RPMI7951 (cell line): ENCODE measurements at places on chromosomes 12 and 14.

DNA sequence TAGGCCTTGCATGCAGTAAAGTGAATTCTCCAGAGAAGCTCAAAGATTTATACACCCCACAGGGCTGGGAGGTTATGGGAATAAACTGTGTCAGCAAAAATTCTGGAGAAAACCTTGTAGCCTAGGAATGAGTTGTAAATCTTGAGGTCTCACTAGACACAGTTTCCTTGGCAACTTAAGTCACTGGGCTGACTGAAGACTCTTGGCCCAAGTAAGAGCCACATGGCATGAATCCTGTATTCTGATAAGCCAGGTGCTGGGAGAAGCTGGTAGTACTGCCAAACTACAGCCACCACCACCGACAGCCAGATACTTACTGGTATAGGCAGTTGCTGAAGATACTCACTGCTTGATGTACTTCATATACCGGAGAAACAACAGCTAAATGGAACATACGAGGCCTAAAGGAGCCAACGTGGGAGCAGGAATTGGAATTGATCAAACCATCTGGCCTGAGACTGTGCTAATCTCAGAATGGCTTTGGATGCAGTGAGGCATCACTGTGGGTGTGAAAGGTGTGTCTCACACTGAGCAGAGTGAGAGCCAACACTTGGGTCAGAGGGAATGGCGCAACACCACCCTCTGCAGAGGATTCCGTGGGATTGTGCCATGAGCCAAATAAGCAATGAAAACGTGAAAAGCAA, 102.8 kb upstream of the TMCC3 start:
- DNase-seq = no peak

DNA sequence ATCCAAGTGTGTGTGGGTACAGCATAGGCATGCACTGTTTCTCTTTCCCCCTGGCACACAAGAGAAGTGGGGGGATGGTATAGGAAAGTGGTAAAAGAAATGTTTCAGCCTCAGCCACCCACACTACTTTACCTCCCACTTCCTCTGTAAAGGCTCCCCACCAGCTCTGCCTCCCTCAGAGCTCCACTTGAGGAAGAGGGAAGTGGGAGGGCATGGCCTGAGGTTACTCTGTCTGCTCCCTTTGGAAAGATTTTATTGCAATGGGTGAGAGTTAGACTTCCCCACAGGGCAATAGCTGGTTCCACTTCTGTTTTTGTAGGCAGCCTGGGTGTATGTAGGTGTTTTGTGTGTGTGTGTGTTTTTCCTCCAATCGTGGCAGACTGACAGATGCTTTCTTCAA, 145.3 kb downstream of the SSPN start:
- DNase-seq = peak; percentile 31

- no peak for DNase-seq
Measured at GRCh38 chr12:91043408-91043807, 14.4 kb downstream of the KERA start.

GRCh38 chr12:56274299-56274698, 7.6 kb downstream of the COQ10A start:
- DNase-seq = no peak

DNA sequence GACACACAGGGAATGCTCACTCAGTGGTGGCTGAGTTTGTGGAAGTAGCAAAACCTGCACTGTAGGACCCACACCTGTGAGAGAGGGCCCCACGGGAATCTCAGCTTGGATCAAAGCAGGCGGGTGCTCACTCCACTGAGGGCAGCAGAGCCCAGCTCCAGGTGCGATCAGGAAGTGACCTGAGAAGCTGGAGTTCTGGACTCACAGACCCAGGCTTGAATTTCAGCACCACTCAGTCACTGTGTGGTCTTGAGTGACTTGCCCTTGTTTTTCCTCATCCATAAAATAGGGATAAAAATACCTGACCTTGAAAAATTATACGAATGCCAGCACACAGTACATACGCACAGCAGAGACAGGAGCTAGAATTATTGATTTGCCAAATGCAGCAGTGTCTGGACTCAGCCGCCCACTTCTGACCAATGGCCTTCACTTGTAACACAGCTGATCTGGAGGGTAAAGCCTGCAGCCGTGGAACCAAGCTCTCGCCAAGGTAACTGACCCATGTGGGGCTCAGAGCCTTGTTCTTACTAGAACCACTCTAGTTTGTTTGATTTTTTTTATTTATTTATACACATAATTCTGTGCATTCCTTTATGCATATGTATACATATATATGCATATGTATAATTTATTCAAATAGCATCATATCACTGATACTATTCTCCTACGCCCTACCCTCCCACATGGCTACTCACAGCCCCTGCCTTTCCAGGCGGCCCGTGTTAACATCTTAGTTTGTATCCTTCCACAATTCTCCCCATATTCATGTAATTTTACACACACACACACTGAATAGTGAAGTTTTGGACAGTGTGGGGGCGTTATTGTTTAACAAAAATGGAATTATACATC, 53.9 kb downstream of the DPF3 start:
- no peak for DNase-seq

DNA sequence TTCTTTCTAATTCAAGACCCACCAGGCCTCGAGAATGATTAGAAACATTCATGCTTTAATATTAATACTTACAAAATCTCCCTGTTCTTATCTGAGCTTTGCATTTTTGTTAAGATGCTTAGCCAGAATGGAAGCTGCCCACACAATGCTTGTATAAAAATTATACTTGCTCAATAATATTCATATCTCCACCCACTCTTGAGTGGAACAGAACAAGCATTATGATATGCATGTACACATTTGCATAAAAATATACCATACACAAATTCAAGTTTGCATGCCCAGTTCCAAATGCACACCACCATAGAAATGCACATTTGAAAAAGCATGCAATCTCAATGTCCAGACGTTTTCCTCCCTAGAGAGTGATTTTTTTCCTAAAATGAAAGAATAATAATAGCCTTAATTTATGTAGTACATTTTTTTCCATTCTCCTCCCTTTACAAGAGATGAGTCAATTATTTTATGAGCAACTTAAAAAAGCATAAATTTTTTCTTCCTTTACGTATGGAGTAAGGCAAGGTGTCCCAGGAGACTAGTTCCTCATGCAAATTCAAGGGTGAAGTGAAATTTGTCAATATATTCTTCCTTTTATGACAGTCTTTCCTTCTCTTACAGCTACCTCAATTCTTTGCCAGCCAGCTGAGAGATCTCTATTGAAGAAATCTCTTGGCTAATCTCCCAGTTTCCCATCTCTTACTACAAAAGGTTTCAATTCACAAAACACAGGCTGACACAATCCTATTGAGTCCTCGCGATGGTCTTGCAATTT, 313.1 kb upstream of the GARIN6 start:
- DNase-seq = no peak

GRCh38 chr12:53004178-53004577, 2.1 kb upstream of the EIF4B start:
- peak; percentile 16 for DNase-seq

DNA sequence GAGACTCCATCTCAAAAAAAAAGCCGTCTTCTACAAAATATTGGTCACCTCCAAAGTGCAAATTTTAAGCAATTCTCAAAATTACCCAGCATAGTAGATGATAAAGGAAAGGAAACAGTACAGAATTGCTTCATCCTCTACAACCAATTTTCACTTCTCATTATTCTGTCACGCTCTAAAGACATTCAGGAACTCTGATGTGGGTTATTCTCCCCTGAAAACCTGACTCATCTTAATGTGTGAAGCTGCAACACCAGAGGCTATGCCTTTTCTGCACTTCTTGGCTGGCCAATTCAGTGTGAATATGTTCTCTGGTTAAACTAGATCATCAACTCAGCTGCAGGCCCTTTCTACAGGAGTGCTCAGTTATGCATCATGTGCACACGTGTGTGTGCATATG, 11.0 kb downstream of the PTGER2 start:
- peak; percentile 65 for DNase-seq

- no peak for DNase-seq
Measured at GRCh38 chr12:114226241-114226928, 179.6 kb downstream of the TBX5 start.

- DNase-seq = no peak
Measured at GRCh38 chr12:23008623-23009022, 383.7 kb downstream of the ETNK1 start.

- peak; percentile 1 for DNase-seq
Measured at GRCh38 chr14:45810152-45810872, 557.3 kb upstream of the MIS18BP1 start.

DNA sequence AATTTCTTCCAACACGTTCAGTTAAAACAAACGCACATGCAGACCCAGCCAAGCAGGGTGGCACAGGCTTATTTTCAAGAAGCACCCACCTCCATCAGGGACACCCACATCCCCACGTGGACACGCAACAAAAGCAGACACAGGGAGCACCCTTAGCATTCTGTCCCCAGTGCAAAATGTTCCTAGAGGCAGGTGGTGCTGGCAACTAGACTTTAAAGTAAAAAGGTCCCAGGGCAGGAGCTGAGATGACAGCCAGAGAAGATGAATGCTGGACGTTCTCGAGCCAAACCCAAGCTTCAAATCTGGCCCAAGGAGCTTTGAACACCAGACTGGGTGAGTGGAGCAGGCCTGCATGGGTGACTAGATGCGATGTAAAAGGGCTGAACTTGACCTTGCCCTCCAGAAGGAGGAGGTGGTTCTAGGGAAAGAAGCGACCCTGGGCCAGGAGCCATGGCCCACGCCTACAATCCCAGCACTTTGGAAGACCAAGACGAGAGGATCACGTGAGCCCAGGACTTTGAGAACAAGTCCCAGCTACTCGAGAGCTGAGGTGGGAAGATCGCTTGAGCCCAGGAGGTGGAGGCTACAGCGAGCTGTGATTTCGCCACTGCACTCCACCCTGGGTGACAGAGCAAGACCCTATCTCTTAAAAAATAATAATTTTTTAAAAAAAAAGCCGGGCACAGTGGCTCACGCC, 47.3 kb downstream of the KDM2B start:
- DNase-seq = no peak

GRCh38 chr12:124940143-124940392, 25.6 kb upstream of the UBC start:
- DNase-seq = no peak

DNA sequence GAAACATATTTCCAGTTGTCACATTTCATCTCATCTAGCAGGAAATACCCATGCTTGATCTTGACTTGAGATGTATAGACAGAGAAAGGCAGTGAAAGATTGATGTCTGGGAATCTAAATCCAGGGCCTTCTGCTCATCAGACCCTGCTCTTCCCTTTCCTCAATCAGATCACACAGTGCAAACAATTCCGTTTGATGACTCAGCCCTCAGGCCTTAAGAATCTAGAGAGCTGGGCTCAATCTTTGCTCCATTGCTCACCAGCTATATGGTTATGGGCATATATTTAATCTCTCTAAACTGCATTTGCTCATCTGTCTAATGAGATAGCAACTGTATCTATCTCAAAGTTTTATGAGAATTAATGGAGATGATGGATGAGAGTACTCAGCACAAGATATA, 201.8 kb upstream of the CCDC196 start:
- DNase-seq = no peak

DNA sequence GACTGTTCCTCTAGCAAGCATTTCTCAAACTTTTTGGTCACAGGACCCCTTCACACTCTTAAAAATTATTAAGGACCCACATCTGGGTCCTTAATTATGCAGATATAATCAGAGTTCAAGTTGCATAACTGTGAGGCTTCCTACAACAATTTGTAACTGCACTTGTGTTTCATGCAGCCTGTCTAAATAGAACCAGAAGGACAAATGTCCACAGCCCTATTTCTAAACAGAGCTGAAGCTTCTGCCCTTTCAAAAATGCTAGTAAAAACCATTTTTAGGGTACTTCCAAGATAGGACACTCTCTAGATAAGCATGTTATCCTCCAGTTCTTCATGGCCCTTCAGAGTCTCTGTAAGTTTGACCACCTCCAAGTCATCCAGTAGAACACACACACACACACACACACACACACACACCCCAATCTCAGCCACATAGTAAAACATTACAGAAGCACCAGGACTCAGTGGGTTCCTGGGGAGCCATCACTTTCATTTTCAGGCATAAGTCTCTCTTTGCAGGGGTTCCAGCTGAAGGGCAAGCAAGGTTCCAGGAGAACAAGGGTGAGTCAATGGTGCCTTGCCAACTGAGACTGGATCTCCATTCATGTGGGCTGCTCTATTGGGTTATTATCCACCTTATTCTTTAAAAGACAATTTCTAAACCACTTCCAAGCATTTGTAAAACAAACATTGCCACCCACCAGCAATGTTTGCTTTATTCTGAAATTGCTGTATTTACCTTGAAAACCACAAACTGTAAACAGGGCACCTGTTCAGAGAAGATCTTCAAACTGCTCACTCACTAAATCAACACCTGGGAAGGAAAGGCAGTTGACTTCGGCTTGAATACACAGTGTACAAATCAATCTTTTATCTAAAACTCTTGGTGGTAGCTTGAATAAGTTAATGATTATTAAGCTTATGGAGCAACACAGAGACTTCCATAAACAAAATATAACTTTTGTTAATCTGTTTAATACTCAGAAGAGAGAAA, 64.1 kb downstream of the ITPR2 start:
- DNase-seq = no peak

- DNase-seq = peak; percentile 67
Measured at GRCh38 chr12:92927436-92928281, 1.4 kb downstream of the EEA1 start.

DNA sequence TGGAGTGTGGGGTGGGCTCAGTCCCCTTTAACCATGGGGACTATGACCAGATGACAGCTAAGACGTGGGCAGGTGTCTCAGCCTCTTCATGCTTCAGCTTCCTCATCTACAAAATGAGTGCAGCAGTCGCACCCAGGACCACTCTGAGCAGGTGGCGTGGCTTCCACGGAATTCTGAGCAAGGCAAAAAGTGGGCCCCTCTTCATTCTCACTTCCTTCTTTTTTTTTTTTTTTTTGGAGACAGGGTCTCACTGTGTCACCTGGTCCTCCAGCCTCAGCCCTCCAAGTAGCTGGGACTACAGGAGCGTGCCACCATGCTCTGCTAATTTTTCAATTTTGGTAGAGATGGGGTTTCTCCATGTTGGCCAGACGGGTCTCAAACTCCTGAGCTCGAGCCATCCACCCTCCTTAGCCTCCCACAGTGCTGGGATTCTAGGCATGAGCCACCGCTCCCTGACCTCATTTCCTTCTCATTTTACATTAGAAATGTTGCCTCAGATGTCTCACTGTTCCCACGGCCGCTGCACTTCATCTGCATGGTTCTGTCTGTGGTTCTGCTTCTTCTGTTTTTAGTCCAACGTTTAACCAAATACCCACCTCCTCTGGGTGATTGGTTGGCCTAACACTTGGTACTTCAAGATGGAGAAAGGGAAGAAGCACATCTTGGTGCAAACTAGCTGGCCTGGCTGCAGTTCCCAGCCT, 41.3 kb upstream of the BCL7A start:
- no peak for DNase-seq

DNA sequence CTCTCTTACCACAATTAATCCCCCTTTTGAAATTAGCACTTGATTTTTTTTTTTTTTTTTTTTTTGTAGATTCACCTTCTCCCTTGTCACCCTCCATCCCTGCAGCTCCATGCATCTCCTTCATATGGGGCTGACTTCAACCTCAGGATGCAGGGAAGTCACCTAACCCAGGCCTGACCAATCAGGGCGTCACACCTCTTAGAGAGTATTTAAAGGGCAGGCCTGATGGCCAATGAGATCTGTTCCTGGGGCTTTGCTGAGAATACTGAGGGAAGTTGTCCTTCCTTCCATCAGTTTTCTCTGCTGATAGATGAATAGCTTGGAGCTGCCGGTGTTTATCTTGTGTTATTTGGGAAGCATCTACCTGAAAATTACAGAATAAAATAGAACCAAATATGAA, 1104.7 kb upstream of the TMEM132C start:
- peak; percentile 20 for DNase-seq

- peak; percentile 7 for DNase-seq
Measured at GRCh38 chr12:130715998-130716968, at the start of gene RIMBP2. Gene RIMBP2 (minus strand): TSS chr12:130716299. CDS start chr12:130479013, 237,286 bp downstream.
